ENCODE measurements at places on chromosomes 7 and 10.
A peak's percentile ranks its signal among the peaks of the same experiment; 100 is the strongest.

DNA sequence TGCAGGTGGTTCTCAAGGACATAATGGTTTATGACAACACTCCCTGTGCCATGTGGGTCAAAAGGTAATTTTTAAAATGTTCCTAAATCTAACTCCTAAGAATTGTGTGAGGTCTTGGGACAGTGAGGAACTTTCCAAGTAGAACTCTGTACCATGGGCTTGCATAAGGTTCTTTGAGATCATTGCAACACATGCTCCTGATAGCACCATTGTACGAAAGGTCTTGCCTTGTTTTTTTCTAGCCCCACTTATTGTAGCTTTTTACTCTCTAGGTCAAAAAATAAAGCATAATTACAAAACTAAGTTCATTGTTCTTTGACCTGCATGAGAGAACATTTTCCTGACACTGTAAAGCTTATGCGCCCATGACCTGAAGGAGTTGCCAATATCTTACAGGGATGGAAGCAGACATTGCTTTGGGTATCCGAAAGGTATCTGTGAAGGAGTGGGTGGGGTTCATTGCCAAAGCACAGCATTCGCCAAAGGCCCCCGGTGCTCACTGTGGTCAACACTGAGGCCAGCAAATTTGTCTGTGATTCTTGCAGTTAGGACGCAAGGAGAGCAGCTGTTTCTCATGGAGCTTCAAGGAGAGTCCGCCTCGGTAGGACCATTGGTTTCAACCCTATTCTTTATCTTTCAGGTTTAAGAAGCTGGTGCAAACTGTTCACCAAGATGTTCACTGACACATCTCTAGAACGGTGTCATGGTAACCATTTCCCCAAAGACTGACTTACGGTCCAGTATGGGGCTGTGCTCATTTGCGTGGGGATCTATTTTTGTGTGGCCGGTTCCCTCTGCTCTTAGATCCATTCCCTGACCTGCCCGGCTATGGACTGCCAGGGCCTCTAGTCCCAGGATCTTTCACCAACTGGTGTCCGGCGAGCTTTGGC, 7.6 kb upstream of the PRKAG2 start:
- DNase-seq, result no peak

- DNase-seq, result peak; percentile 81
Observed at GRCh38 chr7:149028346-149029109, at the start of gene PDIA4. PDIA4 (minus strand) TSS chr7:149028505; CDS start chr7:149028408, 97 bp downstream.

DNA sequence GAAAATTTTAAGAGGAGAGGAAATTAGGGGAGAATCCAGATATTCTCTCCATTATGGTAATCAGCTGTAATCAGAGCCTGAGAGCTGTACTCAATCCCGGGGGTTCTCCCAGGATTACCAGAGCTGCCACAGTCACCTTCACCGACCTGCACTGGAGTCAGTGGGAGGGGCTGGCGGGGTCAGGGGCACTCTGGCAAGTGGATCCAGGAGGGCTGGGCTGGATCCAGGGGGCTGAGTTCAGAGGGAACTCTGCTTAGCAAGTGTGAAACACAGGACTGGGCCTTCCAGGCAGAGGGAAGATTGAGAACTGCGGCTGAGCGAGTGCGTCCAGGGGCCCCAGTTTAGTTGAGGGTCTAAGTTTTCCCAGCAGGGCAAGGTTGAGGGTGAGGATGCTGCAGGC, 89.2 kb downstream of the BMS1 start:
- DNase-seq, result no peak

GRCh38 chr7:55185321-55185802, 166.5 kb downstream of the EGFR start:
- DNase-seq, result no peak

- no peak for DNase-seq
Observed at GRCh38 chr10:64508029-64508661, 986.9 kb downstream of the REEP3 start.

GRCh38 chr7:51256209-51256781, 60.3 kb downstream of the COBL start:
- no peak for DNase-seq

DNA sequence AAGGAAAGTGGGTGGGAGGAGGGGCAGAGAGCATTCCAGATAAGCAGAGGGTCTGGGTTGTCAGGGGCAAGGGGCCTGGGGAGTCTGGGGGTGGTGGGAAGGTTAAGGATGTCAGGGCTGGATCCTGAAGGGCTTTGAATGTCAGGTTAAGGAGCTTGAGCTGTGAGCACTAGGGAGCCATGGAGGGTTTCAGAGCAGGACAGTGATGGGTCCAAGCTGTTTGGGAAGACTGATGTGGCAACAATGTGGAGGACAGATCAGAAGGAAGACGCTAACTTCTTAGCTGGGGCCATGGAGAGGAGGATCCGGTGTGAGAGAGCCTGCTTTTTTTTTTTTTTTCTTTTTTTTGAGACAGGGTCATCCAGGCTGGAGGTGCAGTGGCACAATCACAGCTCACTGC, 13.9 kb upstream of the AQP1 start:
- DNase-seq, result no peak

DNA sequence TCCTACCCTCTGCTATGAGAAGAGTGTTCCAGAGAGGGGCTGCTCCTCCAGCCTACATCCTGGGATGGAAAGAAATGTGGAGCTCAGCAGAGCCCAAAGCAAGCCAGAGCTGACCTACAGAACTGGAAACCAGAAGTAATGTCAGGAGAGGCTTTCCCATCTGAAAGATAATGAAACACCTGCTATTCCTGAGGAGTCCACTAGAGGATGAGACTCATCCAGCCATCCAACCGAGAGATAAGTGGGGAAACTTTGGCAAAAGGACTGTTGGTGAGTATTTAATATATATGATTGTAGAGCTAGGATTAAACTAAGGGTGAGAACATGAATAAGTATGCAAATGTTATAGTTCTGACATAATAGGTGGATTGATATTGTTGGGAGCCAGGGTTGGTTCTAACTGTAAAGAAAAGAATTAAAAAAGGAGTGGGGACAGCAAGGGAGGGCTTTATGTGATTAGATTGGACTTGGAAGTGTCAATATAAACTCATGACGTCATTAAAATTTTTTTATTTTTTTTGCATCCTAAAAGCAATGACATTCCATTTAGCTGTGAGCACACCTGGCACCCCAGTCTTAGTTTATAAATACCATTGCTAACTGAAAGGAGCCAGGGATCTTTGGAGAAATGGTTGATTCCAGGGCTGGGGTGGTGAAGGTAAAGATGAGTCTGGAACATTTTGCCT, 312.8 kb upstream of the NFE2L3 start:
- DNase-seq, result no peak

GRCh38 chr10:82660205-82660604, 785.2 kb downstream of the NRG3 start:
- no peak for DNase-seq

All from glomerular endothelial cell (primary cell).